ENCODE measurements at places on chromosomes 5 and 9. TPM values are rescaled to one million over a fixed set of nuclear protein-coding genes. Genes with fewer than 3 reads are reported as not detected.

DNA sequence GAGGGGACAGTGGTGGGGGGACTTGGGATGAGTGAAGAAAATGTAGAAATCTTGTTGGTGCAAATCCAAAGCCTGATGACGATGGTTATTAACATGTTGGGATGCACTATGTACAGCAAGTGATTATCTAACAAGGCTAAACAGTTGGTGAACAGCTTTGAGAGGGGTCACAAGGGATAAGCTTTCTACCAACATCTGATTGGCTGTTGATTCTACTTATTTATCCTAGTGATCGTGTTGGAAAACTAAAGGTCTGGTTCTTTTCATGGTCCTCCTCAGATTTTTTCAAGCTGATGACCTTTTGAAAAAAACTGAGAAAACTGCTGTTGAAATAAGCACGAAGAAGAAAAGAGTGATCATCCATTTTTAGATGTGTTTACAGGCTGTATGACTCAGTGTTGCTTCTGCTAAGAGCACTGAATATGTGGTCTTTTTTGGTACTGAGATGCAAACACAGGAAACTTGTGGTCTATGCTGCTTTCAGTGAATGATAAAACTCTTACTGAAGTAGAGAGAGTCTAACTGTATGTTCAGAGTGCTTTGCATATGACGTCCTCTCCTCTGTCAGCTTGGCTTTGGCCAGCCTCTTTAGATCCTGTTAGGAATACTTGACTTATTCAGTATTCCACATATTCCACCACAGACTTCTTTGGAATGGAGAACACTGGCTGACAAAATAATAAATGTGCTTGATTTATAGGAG lies 174.8 kb downstream of the SLF1 start:
- no peak for DNase-seq

DNA sequence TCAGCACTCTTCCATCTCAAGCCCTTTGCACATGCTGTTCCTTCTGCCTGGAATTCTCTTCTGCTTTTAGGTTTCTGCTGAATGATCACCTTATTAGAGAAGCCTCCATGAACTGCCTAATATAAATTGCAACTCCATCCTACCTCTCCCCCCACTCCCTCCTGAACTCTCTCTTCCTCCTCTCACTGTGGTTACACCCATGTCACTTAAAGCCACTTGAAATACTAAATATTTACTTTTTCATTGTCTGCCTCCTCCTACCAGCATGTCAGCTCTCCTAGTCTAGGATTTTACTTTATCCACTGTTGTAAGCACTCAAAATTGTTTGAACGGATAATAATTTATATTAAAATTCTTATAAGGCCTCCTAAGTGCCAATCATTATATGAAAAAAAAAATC lies 43.8 kb downstream of the ACTL7B start:
- DNase-seq = no peak

DNA sequence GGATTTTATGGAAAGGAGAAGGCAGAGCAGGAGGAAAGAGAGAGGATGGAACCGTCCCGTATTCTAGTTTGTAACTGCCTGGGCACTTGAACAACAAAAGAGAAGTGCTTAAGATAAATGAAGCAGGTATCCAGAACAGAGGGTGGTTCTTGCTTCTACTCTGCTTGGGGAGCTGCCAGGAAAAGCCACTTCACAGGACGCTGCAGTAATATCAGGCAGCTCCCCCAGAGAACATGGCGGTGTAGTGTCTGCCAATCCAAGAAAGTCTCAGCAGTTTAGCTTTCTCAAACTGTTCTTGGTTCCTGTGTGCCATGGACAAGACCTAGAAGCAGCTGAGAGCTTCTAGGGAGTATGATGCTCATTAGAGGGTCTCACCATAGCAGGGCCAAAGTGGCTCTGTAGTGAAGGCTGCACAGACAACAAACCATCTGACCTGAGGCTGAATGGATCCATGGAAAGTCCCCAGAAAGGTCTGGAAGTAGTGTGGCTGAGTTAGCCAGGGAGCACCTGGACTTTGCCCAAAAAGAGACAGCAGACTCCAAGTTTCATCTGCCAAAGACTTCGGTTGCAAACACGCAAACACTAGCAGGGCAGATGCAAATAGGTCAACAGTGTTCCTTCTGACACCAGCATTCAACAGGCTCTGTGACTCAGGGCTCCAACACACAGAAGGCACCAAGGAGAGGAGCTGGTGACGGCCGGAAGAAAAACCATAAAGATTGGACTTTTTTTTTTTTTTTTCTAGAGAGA lies 72.2 kb upstream of the TNFSF8 start:
- DNase-seq = no peak

GRCh38 chr5:94690778-94691177 lies 72.3 kb downstream of the SLF1 start:
- DNase-seq = no peak

HCN1 gene
- not detected for total RNA-seq

ZNF483 gene
- 0.96 TPM for total RNA-seq

OMD gene
- not detected for total RNA-seq
